CD4-positive, alpha-beta T cell treated with Interleukin-21 for 1 hour (primary cell): ENCODE measurements at places on chromosomes 5 and 9.

GRCh38 chr9:129416821-129417539 lies 203.9 kb downstream of the C9orf50 start:
- DNase-seq = peak; percentile 24

- no peak for DNase-seq
These were observed 166.5 kb upstream of the PRR16 start for GRCh38 chr5:120297616-120298015.

DNA sequence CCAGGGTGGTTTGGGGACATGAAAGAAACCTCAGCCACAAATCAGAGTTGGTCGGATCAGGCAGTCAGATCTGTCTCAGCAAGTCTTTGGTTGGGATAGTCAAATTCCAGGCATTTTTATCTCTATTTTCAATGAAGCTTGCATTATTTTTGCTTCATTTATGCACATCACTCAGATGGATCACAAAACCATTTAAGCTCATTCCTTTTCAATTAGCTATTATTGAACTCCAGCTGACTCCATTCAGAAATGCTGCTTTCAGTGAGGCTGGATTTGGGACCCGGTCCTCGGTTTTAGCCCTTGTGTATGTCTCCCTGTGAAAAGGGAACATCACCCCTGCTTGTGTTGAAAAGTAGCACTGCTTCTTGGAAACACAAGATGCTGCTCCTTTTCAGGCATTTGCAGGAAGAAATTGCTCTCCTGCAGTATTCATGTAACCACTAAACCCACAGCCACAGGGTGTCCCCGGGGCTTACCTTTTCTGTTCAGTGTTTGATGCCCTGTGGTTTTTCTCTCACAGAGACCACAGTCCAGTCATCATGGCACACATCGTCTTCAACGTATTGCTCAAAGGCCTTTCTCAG lies 232.9 kb downstream of the NFIB start:
- DNase-seq = no peak

GRCh38 chr9:123040801-123041200 lies 7.3 kb downstream of the GPR21 start:
- DNase-seq = no peak
